ENCODE measurements at places on chromosomes 11 and 22. TPM values are rescaled to one million over a fixed set of nuclear protein-coding genes. Genes with fewer than 3 reads are reported as not detected.

The KLHDC7B gene
- not detected for total RNA-seq

The BAD gene
- 77.8 TPM for total RNA-seq

The GNAZ gene
- 0.58 TPM for total RNA-seq

The BTBD10 gene
- 34.0 TPM for total RNA-seq

The LRP5 gene
- total RNA-seq: 16.4 TPM
